ENCODE measurements at places on chromosomes 2 and 18.

- no peak for DNase-seq
Observed at GRCh38 chr18:7696780-7697179, 129.7 kb downstream of the PTPRM start.

GRCh38 chr2:159758239-159758638 lies 39.8 kb downstream of the CD302 start:
- DNase-seq = no peak

DNA sequence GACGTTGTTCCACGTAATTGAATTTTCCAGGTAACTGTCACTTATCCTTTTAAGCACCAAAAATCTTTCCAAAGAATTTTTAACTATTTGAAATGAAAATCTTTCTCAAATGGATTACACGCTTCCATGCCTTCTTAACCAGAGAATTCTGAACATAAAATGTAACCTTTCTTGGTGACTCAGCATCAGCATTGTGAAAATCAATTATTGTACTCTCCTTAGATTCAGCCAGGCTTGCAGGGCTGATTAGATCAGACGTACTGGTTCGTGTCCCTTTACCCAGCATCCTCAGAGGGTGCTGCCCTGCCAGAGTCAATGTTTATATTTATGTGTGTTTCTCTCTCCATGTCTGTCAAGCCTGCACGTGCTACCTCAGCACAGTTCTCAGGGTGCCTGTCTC lies 623.9 kb downstream of the CNTNAP5 start:
- DNase-seq = no peak

GRCh38 chr18:79766308-79766707 lies 31.4 kb upstream of the KCNG2 start:
- no peak for DNase-seq

- DNase-seq = no peak
Observed at GRCh38 chr2:174446531-174446930, 40.3 kb downstream of the GPR155 start.

- no peak for DNase-seq
Observed at GRCh38 chr2:54895730-54896129, 154.5 kb downstream of the RTN4 start.

DNA sequence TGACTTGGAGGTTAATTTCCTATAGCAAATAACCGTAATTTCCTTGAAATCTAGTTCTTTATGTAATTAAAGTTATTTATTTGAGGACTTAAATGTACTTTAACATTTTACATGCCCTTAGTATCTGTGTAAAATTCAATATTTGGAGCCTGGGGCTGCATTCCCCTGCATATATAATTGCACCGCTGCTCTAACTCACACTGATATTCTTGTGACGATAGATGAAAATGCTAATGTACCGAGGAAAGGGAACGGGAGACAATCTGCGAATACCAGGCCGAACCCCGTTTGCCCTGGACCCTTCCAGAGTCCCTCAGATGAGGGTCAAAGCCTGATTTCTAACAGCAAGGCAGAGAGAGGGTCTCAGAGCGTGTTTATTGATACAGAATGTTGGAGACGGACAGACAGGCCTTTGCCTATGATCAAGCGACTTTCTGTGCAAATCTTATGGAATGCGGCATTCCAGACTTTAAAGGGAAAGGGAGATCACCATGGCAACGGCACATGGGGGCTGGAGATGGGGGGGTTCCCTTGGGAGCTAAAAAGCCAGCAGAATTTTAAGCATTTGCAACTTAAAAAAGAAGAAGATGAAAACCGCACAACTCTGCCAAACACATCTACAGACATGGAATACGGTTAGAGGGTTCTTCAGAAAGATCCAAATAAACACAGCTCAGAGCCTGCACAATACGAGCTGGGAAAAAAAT lies 57.6 kb upstream of the TWIST2 start:
- no peak for DNase-seq

GRCh38 chr2:44679990-44680389 lies 261.5 kb upstream of the SIX3 start:
- no peak for DNase-seq

- no peak for DNase-seq
Observed at GRCh38 chr2:229191413-229191812, 79.7 kb downstream of the PID1 start.

DNA sequence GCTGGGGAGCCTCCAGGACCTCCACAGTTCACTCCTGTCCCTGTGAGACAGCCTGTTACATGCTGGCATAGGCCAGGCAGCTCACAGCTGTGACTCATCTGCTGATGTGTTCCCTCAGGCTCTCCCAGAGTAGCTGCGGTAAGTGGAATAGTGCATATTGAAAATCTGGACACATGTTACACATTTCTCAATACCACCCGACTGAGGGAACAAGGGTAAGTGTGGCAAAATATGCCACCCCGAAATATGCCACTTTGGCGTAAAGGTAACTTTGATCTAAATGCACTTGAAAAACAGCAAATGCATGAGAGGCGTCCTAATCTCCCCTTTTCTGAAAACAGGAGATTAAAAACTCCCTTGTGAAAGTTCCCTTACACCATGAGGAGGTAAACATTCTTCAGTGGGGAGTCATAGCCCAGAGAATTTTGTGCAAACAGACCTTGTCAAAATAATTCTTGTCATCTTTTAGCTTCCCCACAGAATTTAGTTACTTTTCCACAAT lies 557.9 kb downstream of the CCDC85A start:
- no peak for DNase-seq

DNA sequence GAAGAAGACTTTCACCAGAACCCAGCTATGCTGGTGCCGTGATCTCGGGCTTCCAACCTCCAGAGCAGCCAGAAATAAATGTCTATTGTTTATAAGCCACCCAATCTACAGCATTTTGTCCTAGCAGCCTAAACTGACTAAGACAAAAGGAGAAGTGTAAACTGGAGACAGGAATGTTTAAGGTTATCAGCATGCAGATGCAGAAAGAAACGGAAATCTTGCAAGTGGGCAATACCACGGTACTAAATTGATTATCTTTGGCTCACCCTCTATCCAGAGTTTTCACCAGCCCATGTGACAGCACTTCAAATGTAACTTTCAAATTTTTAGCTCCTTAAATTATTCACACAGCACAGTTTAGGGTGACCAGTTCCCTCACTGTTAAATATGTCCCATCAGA lies 5.7 kb upstream of the CAPN14 start:
- DNase-seq = no peak

GRCh38 chr2:56770490-56770889 lies 586.7 kb downstream of the CCDC85A start:
- no peak for DNase-seq

GRCh38 chr2:184004289-184004947 lies 593.9 kb upstream of the ZNF804A start:
- DNase-seq = no peak

- DNase-seq = no peak
Observed at GRCh38 chr18:23460285-23461273, 7.5 kb downstream of the RIOK3 start.

- no peak for DNase-seq
Observed at GRCh38 chr2:178848335-178848734, 41.1 kb upstream of the TTN start.

- no peak for DNase-seq
Observed at GRCh38 chr2:33412920-33413319, 63.5 kb upstream of the RASGRP3 start.

DNA sequence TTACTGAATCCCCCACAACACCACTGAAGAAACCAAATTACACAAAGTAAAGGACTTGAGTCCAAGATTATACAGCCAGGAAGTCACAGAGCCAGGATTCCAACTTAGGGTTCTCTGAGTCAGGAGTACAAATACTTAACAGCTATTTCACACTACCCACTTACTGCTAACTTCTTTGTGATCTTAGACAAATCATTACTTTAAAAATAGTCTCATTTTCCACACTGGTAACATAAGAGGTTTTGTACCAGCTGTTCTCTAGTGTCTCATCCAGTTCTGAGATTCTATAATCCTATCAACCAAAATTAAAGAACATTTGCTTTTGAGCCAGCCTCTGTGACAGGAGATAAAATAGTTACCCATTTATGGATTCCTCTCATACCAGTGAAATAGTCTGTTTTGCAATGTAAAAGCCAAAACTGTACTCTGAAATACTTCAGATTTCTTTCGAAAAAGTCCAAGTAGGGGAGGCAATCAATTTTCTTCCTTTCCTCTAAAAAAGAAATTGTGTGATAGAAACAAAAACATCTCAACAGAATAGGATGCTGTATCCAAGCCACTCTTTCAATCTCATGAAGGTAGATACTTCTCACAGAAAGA lies 157.6 kb downstream of the LRATD1 start:
- DNase-seq = no peak

- DNase-seq = no peak
Observed at GRCh38 chr18:52228166-52228565, 111.8 kb upstream of the DCC start.

DNA sequence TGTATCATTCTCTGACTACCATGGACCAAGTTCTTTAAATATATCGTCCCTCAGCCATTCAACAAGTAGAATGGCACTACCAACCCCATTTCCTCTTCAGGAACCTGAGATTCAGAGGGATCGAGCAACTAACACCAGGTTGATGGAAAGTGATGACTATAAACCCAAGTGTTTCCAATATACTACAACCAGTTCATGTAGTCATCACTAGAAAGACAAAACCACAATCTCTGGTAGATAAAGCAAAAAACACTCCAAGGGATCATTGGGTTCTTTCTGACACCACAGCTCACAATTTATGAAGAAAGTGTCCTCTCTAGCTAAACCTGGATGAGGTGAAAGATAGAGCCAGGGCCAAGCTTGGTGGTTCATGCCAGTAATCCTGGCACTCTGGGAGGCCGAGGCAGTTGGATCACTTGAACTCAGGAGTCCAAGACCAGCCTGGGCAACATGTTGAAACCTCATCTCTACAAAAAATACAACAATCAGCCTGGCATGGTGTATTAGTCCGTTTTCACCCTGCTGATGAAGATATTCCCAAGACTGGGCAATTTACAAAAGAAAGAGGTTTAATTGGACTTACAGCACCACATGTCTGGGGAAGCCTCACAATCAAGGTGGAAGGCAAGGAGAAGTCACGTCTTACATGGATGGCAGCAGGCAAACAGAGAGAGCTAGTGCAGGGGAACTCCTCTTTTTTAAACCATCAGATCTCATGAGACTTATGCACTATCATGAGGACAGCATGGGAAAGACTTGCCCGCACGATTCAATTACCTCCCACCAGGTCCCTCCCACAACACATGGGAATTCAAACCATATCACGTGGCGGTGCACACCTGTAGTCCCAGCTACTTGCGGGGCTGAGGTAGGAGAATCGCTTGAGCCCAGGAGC lies 2.2 kb downstream of the CD226 start:
- DNase-seq = no peak

- no peak for DNase-seq
Observed at GRCh38 chr2:64532030-64532429, 7.9 kb downstream of the AFTPH start.

- no peak for DNase-seq
Observed at GRCh38 chr2:206336861-206337260, 62.4 kb downstream of the ZDBF2 start.

DNA sequence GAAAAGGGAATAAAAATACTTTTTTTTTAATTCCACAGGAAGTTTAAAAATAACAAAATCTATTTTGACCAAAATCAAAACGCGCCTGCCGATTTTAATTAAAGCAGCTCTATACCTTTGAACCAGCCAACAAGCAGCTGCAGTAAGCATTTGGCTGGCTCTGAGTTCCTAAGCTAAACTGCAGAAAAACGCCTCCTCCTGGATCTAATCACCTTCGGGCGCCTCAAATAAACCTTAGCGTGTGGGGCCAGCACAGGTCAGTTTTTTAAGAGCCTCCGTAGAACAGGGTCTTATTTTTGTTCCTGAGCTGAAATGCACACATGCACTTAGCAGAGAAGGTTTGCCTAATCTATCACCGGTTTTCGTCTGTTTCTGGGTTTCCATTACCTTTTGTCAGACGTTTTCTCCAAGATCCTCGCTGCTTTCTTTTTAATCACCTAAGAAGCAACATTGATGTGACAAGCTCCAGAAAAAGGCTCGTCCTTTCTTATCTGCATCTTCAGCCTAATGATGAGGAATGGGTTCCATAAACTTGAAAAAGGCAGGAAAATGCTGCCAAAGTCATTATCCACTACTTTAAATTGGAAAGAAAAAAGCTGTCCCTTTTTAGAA lies 64.7 kb upstream of the HNRNPA3 start:
- no peak for DNase-seq

GRCh38 chr18:31649449-31649848 lies 34.9 kb downstream of the B4GALT6 start:
- DNase-seq = no peak

DNA sequence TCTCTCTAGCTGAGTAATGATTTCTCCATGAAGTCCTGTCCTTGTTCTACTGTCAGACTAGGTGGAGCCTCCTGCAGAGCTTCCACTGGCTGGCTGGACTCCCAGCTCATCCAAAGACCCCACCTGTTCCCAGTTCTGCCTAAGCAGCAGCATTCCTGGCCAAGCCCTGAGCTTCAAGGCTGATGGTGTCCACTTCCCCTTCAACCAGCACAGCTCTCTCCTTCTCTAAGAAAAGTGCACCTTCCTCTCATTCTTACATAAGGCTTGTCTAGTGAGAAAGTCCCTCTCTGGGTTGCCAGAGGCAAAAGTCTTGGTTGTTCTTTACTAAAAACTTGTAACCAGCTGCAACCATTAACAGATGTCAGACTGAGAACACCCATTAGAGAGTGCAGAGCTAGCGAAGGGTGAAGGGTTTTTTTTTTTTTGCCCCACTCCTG lies 58.9 kb downstream of the CXCR4 start:
- no peak for DNase-seq

DNA sequence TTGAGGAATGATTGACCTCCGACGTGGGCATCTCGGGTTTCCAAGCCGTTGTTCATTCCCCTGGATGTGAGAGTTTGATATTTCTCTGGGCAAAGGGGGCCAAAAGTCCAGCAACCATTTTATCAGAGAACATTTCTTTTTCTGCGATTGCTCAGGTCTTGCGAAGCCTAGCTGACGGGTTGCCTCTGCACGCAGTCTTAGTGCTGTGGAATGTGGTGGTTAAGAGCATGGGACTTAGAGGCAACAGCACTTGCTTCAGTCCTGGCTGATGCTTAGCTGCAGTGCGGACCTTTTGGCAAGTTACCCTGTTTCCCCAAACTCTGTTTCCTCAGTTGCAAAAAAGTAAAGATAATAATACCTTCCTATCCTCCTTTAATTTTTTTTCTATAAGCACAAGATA lies 45.0 kb downstream of the FAP start:
- no peak for DNase-seq

DNA sequence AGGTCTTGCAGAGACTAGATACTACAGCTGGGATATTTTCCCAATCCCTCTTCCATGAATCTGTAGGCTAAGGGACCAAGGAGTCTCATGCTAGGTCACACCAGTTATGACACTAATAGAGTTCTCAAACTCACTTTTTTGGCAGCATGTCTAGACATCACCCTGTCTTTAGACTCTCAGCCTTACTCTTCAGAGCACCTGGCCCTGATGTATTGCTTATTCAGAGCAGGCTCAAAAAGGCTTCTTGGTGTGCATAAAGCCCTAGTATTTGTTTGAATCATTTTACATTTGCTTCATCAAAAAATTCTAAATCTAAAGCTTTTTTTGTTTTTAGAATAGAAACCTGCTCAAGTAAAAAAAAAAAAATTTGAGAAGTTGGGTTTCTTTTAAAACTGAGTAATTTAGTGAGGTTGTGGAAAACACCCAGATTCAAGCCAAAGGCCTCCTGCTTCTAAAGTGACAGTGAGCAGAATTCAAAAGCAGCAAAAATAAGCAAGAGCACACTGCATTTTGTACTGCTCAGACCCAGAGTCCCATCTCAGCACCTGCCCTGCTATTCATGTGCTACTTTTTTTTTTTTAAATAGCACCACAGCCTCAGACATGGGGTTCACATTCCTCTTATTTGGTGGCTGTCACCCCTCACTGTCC lies 18.0 kb upstream of the DNAH6 start:
- DNase-seq = no peak
